ENCODE measurements at places on chromosomes 7 and 10. TPM values are rescaled to one million over a fixed set of nuclear protein-coding genes. Genes with fewer than 3 reads are reported as not detected.

DNA sequence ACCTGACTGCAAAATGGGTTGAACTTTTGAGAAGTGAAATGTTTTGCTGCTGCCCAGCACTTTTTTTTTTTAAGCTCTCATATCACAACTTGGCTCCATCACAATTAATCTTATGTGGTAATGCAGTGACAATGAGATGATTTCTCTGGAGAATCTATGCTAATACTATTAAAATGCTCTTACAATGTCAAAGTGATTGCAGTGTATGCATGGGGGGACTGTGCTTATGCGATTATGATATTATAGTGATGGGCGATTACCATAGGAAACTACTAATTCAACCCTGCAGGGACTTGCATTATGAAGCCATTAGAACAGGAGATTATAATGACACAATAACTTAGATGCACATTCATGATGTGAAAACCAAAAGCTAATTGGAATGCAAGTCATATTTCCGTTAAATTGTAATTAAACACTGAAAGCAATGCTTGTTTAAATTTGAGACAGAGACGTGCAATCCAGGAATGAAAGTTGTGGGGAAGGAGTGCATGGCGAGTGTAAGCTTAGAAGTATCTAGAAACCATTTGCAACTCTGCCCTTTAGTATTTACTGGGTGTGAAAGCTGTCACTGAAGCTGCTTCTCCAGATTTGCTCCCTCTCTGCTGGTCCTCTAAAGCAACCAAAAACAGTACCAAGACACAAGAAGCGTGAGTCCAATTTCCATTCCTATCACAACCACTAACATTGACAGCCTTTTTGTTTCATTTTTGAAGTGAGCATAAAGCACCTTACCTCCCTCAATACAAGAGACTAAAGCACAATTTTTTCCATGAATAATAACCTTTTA is 21.6 kb downstream of the PTER start:
- H3K4me3 ChIP-seq, result no peak overlapping the region
- no peaks in the 10 kb centered on the region for H3K36me3 ChIP-seq
- peaks cover 8% of the 10 kb centered on the region for H3K4me1 ChIP-seq
- no peaks in the 10 kb centered on the region for H3K27me3 ChIP-seq
- no peak overlapping the region for H3K27ac ChIP-seq

GRCh38 chr7:141609576-141609975 is 58.4 kb downstream of the AGK start:
- no peak overlapping the region for H3K4me3 ChIP-seq
- H3K4me1 ChIP-seq, result no peaks in the 10 kb centered on the region
- H3K27ac ChIP-seq, result no peak overlapping the region

GRCh38 chr10:104872691-104873090 is 231.6 kb downstream of the SORCS3 start:
- H3K4me3 ChIP-seq, result no peak overlapping the region
- H3K36me3 ChIP-seq, result no peaks in the 10 kb centered on the region
- H3K27ac ChIP-seq, result no peak overlapping the region
- DNase-seq, result no peak
- H3K27me3 ChIP-seq, result no peaks in the 10 kb centered on the region

GRCh38 chr7:1575809-1576208 is 6.0 kb upstream of the PSMG3 start:
- no peak overlapping the region for H3K4me3 ChIP-seq
- peaks cover 22% of the 10 kb centered on the region for H3K4me1 ChIP-seq
- H3K27ac ChIP-seq, result no peak overlapping the region
- no peaks in the 10 kb centered on the region for H3K36me3 ChIP-seq
- no peak for DNase-seq

- no peaks in the 10 kb centered on the region for H3K36me3 ChIP-seq
- H3K4me1 ChIP-seq, result no peaks in the 10 kb centered on the region
- H3K27me3 ChIP-seq, result no peaks in the 10 kb centered on the region
- no peak overlapping the region for H3K27ac ChIP-seq
- no peak overlapping the region for H3K4me3 ChIP-seq
These were observed 739.5 kb downstream of the SORCS1 start for GRCh38 chr10:106424981-106425380.

- no peak overlapping the region for H3K4me3 ChIP-seq
- H3K4me1 ChIP-seq, result no peaks in the 10 kb centered on the region
- no peaks in the 10 kb centered on the region for H3K36me3 ChIP-seq
- no peak overlapping the region for H3K27ac ChIP-seq
- DNase-seq, result no peak
These were observed 629.8 kb downstream of the ETV1 start for GRCh38 chr7:13359656-13360055.

- no peaks in the 10 kb centered on the region for H3K27me3 ChIP-seq
- H3K4me3 ChIP-seq, result no peak overlapping the region
- no peak for DNase-seq
These were observed 10.6 kb downstream of the FAS start for GRCh38 chr10:89001024-89001728.

- H3K27ac ChIP-seq, result no peak overlapping the region
- no peaks in the 10 kb centered on the region for H3K4me1 ChIP-seq
- no peak overlapping the region for H3K4me3 ChIP-seq
- no peak for DNase-seq
- H3K27me3 ChIP-seq, result no peaks in the 10 kb centered on the region
These were observed 34.0 kb upstream of the PDGFA start for GRCh38 chr7:553636-554111.

GRCh38 chr10:129397198-129397974 is 69.7 kb upstream of the MGMT start:
- no peaks in the 10 kb centered on the region for H3K36me3 ChIP-seq
- H3K27me3 ChIP-seq, result no peaks in the 10 kb centered on the region
- no peak for DNase-seq
- no peaks in the 10 kb centered on the region for H3K4me1 ChIP-seq

DNA sequence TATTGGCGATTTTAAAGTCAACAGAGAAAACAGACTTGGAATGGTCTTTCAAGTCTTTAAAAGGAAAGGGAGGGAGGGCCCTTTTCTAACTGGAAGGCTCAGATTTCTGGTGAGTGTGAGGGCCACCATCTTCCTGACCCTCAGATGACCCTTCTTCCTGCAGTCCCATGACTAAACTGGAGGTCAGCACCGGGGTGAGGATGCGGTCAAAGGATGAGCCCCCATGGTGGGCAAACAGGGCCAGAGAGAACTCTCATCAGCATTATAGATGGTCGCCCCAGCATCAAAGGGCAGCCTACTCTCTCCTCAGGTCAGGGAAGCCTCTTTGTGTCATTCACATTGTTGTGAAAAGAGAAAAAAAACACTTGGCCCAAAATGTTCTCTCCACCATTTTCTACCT is 219.2 kb downstream of the LRMDA start:
- DNase-seq, result no peak
- H3K27me3 ChIP-seq, result no peaks in the 10 kb centered on the region
- no peak overlapping the region for H3K4me3 ChIP-seq

DNA sequence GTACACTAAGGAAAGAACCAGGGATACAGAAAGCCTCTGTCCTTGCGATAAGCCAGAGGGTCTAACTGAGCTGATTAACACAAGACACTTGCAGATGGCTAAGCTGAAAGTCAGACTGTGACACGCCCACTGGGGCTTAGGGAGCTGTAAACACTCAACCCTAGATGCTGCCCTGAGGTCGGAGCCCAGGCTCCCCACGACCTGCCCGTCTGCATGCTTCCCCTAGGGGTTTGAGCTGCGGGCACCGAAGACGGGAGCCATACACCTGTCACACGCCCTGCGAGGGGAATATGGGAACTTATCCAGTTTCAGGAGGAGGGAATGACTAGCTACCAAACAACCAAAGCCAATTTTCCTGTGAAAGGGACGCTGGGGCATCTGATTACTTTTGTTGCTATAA is 96.0 kb downstream of the HTR5A start:
- no peaks in the 10 kb centered on the region for H3K4me1 ChIP-seq
- no peaks in the 10 kb centered on the region for H3K27me3 ChIP-seq
- no peak for DNase-seq
- no peak overlapping the region for H3K27ac ChIP-seq
- no peak overlapping the region for H3K4me3 ChIP-seq
- H3K36me3 ChIP-seq, result no peaks in the 10 kb centered on the region

- H3K36me3 ChIP-seq, result no peaks in the 10 kb centered on the region
- H3K27me3 ChIP-seq, result no peaks in the 10 kb centered on the region
- H3K4me3 ChIP-seq, result no peak overlapping the region
- no peaks in the 10 kb centered on the region for H3K4me1 ChIP-seq
- no peak overlapping the region for H3K27ac ChIP-seq
These were observed 138.1 kb upstream of the CHST15 start for GRCh38 chr10:124231168-124232155.

- H3K36me3 ChIP-seq, result no peaks in the 10 kb centered on the region
- no peak overlapping the region for H3K27ac ChIP-seq
- DNase-seq, result no peak
- no peaks in the 10 kb centered on the region for H3K4me1 ChIP-seq
- H3K27me3 ChIP-seq, result no peaks in the 10 kb centered on the region
These were observed 295.0 kb upstream of the GALNT17 start for GRCh38 chr7:70836946-70837345.

GRCh38 chr7:95481271-95482165 is 4.2 kb upstream of the ASB4 start:
- H3K36me3 ChIP-seq, result no peaks in the 10 kb centered on the region
- no peak for DNase-seq
- peaks cover 18% of the 10 kb centered on the region for H3K4me1 ChIP-seq
- no peaks in the 10 kb centered on the region for H3K27me3 ChIP-seq
- no peak overlapping the region for H3K4me3 ChIP-seq

DNA sequence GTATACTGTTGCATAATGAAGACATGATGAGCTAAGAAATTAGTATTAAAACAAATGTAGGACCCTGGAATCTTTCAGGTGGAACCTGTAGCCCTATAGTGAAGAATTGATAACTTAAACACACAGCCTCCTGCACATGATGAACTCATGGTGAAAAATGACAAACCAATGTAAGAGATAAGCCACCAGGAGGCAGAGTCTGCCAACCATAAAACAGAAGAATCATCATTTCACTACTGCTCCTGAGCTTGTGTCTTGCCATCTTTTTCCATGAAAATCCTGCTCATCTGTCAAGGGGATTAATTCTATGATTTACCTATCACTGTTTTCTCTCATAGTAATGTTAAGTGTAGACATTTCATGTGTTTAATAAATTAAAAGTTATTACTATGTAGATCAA is 363.9 kb downstream of the MALRD1 start:
- no peaks in the 10 kb centered on the region for H3K4me1 ChIP-seq
- H3K27me3 ChIP-seq, result no peaks in the 10 kb centered on the region
- no peak overlapping the region for H3K27ac ChIP-seq
- H3K4me3 ChIP-seq, result no peak overlapping the region
- DNase-seq, result no peak
- H3K36me3 ChIP-seq, result no peaks in the 10 kb centered on the region

DNA sequence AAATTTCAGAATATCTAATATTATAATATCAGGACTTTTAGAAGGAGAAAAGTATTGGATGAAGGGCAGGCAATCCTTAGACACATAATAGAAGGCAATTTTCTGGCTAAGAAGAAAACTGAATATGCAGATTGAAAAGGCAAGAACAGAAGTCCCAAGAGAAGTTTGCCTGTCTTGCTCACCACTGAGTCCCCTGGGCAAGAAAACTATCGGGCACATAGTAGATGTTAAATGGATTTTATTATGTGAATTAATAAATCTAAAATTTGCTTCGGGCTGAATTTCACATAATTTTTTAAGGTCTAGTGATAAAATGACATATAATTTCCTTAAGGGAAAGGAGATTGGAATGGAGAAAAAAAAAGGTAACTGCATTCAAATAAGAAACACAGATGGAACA is 380.9 kb upstream of the GRM3 start:
- H3K27me3 ChIP-seq, result no peaks in the 10 kb centered on the region
- no peak overlapping the region for H3K27ac ChIP-seq
- H3K4me1 ChIP-seq, result no peaks in the 10 kb centered on the region

- H3K4me3 ChIP-seq, result no peak overlapping the region
- H3K27me3 ChIP-seq, result no peaks in the 10 kb centered on the region
- H3K36me3 ChIP-seq, result no peaks in the 10 kb centered on the region
- no peak overlapping the region for H3K27ac ChIP-seq
These were observed 1086.9 kb downstream of the XPNPEP1 start for GRCh38 chr10:108836362-108836761.

DNA sequence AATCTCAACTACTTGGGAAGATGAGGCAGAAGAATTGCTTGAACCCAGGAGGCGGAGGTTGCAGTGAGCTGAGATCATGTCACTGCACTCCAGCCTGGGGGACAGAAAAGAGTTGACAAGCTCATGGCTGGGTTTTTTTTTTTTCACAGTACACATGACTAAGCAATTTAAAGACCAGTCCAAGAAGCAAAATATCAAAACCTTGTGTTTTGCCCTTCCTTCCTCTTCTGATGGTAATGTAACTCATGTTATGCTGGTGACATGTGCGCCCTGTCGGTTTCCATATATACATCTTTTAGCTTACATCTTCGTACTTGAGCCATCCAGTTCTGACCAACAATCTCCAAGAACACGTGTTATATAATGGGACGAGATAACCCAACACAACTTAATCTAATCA is 237.7 kb upstream of the PLXDC2 start:
- H3K4me1 ChIP-seq, result no peaks in the 10 kb centered on the region
- no peak overlapping the region for H3K4me3 ChIP-seq
- H3K27me3 ChIP-seq, result no peaks in the 10 kb centered on the region
- no peaks in the 10 kb centered on the region for H3K36me3 ChIP-seq

DNA sequence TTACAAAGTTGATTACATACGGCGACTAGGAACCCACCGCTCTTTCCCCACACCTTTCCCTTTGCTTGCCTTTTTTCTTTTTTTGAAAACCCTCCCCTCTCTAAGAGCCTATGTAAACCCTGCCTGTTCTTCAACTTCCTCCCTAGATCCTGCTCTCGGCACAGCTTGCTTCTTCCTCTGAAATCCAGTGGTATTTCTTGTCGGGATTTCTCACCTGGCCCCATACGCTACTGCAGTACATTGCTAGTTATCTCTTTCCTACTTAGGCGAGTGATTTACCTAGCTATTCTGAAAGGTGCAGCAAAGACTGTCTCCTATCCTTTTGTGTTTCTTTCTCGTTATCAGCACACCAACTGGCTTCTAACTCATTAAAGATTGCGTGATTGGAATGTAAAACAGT is 371.1 kb downstream of the PRPF18 start:
- no peak overlapping the region for H3K27ac ChIP-seq
- H3K27me3 ChIP-seq, result no peaks in the 10 kb centered on the region
- no peak for DNase-seq
- H3K4me1 ChIP-seq, result no peaks in the 10 kb centered on the region

GRCh38 chr7:4479367-4480039 is 202.6 kb upstream of the FOXK1 start:
- no peak overlapping the region for H3K27ac ChIP-seq
- H3K4me3 ChIP-seq, result no peak overlapping the region
- no peaks in the 10 kb centered on the region for H3K27me3 ChIP-seq

DNA sequence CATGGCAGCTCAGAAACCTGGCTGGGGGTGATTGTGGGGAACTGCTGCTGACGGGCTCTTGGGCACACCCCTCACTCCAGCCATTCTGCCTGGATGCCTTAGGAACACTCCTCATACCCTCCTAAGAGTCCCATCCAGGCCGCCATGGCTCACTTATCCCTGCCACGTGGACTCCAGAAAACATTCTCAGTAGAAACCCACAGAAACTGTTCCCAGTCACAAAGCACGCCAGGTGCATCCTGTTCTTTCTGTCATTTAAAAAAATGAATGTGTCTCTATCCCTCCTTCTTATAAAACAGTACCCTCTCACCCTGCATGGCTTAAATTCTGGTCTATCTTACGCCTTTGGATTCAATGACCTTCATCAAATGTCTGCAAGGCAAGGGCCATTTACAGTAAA is 177.7 kb downstream of the CUX1 start:
- H3K4me1 ChIP-seq, result peaks cover 15% of the 10 kb centered on the region
- no peak for DNase-seq
- H3K27me3 ChIP-seq, result no peaks in the 10 kb centered on the region
- H3K4me3 ChIP-seq, result no peak overlapping the region
- no peaks in the 10 kb centered on the region for H3K36me3 ChIP-seq
- peak overlapping the region; percentile 52 for H3K27ac ChIP-seq

NPY4R2 gene
- 0.41 TPM for total RNA-seq

AVL9 gene
- total RNA-seq, result 41.0 TPM

EBF3 gene
- total RNA-seq, result 0.79 TPM

FANK1 gene
- 0.73 TPM for total RNA-seq

ARMC3 gene
- 0.61 TPM for total RNA-seq

LANCL2 gene
- total RNA-seq, result 18.1 TPM

TAS2R5 gene
- 1.7 TPM for total RNA-seq

KAZALD1 gene
- 42.3 TPM for total RNA-seq

CTAGE8 gene
- 6.3 TPM for total RNA-seq
